ENCODE measurements at places on chromosomes 6 and 20.

- DNase-seq: no peak
These were observed 37.5 kb downstream of the YTHDF1 start for GRCh38 chr20:63178446-63178820.

DNA sequence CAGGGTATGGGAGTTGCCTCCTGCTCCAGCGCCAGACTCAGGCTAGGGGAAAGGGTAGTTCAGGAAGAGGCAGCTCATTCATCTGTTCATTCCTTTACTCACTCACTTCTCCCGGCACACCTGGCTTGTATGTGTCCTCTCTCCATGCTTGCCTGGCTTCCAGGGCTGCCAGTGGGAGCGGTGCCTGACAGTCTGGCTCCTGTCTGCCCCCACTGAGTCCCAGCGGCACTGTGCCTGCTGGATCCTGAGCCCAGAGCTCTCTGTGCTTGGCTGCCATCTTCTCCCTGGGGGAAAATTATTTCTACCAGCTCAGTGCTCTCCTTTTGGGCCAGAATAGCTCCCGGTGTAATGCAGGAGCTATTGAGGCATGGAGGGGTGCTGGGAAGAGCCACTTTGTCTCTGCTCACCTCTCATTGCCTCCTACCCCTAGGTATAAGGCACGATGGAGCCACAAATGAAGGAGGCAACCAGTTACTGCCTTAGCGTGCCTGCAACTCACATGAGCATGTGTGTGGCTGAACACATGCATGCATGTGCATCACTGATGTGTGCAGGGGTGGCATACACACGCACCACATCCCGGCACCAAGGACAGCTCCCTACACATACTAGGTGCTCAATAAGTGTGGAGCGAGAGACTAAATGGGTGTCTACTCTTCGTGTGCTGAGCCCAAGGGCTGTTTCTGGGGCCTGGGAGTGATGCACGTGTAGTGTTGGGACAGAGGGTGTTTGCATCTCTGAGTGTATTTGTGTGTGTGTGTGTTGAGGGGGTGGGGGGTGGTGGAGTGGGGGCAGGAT, 46.6 kb downstream of the CDH22 start:
- no peak for DNase-seq

DNA sequence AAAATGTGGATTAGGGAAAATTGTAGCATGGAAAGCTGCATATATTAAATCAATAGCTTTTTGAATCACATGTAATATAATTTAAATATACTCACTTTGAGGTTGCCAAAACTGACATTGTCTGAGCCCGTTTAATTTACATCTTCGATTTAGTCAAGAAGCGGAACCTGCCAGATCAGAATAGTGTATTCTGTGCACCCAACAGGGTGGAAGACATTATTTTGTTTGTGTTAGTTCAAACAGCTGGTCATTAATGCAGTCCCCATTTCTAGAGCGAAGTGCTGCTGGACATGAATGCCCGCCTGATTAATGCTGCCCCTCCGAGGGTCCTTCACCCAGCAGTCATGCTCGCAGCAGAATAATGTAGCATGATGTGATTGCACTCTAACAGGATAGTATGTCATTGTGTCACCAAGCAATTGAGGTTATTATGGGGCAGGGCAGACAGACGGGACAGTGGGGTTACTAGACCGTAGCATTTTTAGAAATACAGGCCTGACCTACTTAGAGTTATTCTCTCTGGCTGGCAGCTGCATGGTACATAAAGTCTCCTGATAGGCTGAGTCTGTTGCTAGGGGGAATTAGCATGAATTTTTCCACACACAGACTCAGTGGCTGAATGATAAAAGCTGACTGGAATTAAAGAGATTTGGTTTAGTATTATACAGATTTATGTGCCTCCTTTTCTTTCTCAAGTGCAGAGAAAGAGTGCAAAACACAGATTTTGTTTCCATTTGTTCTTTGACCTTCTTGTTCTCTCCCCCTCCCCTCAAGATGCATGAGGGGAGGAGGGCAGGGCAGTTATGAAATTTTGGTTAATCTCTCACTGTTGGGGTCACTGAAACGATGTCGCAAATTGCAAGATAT, 147.1 kb downstream of the PRL start:
- DNase-seq: peak; percentile 27

GRCh38 chr20:49786668-49787370, 25.8 kb upstream of the SLC9A8 start:
- DNase-seq: peak; percentile 27

- DNase-seq: no peak
These were observed at the start of gene TMEM74B for GRCh38 chr20:1184638-1185315. TMEM74B (minus strand) TSS chr20:1184981; CDS start chr20:1183801, 1,180 bp downstream.

All from fibroblast of pulmonary artery (primary cell).